ENCODE measurements at places on chromosomes 7 and 10.

DNA sequence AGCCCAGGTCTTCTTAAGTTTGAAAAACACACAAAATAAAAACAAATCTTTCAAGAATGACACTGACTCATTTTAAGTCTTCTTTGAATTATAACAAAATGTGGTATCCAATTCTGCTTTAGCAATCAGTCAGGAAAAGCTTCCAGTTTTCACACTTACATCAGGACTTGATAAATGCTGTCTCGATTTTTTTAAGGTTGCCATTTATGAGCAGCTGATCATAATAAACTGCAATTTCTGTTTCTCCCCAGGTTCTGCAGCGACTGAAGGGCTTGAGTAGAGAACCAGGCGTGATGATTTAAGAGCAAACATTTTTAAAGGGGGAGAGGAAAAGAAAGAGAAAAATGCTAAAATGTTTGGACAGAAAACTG, 71.1 kb downstream of the FAM107B start:
- no peak for DNase-seq

- DNase-seq, result no peak
Measured at GRCh38 chr7:105127179-105127578, 113.2 kb downstream of the KMT2E start.

GRCh38 chr7:29005829-29006228, 47.7 kb upstream of the TRIL start:
- DNase-seq, result no peak

DNA sequence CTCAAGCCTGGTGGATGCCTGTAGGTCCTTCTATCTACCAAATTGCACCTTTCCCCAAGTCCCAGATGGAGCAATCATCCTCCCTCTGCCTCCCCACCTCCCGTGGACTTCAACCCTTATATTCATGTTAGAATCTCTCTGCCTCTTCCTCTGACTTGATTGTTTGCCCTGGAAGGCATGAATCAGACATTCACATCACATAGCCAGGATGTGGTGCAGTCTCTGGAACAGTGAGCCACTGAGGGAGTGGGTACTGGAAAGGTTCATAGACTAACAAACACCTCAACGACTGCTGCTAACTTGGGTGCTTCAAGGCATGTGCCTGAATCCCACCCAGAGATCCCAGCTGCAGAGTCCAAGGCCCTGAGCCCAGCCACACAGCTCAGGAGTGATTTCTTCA, 494.0 kb downstream of the TNS3 start:
- DNase-seq, result peak; percentile 54

GRCh38 chr7:148434181-148434757, 156.3 kb upstream of the C7orf33 start:
- peak; percentile 23 for DNase-seq

GRCh38 chr7:19404912-19405329, 259.7 kb upstream of the FERD3L start:
- DNase-seq, result peak; percentile 99

- DNase-seq, result no peak
Measured at GRCh38 chr10:102850025-102850518, 4.0 kb upstream of the BORCS7 start.

- no peak for DNase-seq
Measured at GRCh38 chr10:24605141-24605540, 118.5 kb downstream of the ARHGAP21 start.
